NCI-H2107 (cell line): ENCODE measurements at places on chromosomes 5 and 9.

DNA sequence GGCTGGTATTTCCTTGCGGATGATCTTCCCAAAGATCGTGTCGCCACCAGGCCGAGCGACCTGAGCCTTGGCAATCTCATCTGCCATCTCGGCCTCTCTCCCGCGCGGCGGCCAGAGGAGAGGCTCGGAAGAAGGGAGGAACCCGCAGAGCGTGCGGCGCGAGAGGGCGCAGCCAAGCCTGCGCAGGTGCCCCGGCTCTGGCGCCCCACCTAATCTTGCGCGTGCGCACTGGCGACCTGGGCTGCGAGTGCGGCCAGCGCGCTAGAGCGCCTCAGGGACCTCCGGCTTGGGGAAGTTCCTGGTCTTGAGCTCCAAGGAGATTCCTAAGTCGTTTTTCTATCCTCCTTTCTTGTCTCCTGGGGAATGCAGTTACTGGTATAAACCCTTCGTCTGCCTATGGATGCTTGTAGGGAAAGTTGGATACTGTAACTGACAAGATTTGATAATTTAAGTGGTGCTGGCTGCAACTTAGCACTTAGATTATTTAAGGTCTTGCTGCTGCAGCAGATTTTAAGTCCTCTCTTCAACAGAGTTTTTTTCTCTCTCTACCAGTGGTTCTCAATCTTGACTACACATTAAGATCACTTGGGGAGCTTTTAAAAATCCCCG lies at the start of gene HINT1:
Gene HINT1 (minus strand): TSS at position 138 of the 609 bp plus-strand sequence. CDS start 51 bp downstream, at position 87.
- DNase-seq: peak; percentile 72

DNA sequence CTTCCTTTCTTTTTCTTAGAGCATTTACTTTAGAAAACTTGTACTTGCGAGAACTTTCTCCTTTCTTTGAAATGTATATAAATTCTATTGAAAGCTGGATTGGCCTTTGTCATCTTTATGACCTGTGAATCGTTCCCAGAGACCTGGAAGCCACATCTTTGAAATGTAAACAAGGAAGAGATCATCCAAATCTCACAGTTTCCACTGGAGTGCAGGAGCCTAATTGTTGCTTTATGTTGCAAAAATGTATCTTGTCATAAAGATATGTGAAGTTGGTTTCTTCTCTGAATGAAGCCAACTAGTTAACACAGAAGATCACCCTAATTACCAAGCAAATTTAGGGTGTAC lies 1101.8 kb downstream of the TAF11L14 start:
- no peak for DNase-seq

DNA sequence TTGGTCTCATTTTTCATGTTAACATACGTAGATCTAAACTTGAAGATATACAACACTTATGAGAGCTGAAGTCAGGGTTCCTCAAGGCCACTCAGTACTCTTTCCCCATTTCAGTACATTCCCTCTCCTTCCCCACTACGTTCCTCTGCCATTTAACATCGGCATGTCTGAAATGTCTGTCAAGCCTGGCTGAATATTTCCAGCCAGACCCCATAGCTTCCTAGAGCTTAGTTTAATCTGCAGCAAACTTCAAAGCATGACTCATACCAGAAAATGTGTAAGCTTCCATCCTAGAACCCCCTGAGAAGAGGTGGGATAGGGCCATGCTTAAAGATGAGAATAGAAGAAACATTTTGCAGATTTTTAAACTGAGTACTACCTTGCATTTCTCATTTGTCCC lies 6.2 kb downstream of the GZMA start:
- no peak for DNase-seq

- no peak for DNase-seq
Measured at GRCh38 chr9:110640736-110641135, 27.9 kb upstream of the MUSK start.

DNA sequence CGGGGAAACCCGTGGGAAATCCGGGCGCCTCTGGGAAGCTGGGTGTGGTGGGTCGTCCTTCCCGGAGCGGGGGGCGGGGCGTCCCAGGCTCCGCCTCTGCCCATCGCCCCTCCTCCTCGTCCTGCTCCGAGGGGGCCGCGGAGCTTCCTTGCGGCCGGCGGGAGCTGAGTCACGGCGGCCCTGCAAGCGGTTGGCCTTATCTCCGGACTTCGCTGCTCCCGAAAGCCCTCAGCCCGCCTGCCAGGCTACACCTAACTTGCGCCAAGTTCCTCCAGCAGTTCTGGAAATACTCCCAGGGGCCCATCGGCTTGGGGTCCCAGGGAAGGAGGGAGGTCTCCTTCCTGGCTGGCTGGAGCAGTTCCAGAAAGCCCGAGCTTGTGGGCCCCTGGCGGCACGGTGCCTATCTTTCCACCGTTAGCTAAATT lies 54.1 kb upstream of the CDKN2AIPNL start:
- peak; percentile 14 for DNase-seq

GRCh38 chr9:87595610-87596009 lies 97.9 kb downstream of the DAPK1 start:
- DNase-seq: no peak

DNA sequence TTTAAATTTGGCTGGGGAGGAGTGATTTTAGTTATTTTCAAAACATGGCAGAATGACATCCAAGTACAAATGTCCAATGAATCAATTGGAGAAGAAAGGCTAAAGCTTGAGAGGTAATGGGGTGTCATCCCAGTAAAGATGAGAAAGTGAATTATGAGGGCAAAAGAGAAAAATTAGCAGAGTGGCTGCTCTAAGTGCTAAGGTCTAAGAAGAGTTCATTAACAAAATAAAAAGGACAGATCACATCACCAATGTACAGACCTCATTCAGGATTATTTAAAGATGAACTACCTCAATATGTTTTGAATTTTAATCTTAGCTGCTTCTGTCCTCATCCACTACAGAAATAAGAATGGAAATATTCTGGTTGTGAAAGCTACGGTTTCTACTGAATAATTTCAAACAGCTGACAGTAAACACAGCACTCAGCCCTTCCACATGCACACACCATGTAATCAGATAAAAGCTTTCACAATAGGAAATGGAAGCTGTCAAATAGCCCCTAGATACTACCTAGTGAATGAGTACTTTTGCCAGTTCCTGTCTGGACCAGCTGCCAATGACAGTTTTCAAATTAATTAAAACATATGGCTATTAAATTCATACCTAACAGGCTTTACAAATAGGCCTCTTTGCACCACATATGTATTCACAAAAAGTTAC lies 171.5 kb downstream of the SSBP2 start:
- DNase-seq: no peak

DNA sequence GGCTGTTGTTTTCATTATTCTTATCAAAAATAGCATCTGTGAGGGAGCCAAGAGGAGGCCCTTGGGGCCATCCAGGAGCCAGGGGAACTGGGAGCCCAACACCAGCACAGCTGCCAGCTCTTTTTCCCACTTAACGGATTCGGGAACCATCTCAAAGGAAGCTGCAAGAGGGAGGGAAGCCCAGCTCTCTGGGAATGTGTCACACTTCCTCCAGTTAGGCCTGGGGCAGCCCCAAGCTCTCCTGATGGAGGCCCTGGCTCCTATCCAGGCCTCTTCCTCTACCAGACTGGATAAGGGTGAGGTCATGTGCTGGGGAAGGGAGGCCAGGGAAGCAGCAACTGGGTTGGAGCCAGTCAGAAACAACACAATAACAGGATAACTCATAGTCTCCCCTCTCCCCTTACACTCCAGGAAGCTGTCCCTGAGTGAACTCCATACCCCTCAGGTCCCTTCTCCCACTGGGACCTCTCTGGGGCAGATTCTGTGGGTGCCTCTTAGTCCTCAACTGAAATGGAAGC lies 12.7 kb downstream of the CSF2 start:
- DNase-seq: no peak

DNA sequence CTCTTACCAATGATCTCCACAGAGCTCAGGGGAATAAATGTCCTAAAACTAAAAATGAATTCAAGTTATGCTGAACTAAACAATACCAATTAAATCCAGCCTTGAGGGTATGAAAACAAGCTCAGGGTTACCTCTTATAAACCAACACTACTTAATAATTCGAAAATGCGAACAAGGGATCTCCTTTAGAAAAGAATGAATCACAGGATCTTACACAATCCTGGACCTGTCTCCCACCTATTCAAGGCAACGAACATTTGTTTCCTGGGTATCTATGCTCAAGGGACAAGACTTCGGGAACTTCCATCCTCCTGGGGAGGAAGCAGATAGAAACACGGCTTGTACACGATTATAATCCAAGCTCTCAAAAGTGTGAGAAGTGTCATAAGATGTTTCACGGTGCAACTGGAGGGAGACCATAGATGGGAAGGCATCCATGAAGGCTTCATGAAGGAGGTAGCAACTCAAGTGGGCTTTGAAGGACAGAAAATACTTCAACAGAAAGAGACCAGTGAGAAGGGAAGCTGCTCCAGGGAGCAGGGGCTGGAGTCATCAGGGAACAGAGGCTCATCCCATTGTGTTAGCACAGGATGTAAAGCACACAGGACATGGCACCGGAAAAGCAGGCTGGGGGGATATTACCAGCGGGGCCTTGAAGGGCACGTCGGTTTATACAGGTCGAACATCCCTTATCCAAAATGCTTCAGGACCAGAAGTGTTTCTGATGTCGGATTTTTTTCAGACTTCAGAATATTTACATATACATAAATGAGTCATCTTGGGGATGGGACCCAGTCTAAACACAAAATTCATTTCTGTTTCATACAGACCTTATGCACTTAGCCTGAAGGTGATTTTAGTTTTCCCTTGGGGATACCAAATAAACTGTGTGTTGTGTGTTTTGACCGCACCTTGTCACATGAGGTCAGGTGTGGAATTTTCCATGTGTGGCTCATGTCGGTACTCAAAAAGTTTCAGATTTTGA lies 87.4 kb downstream of the TLE1 start:
- no peak for DNase-seq

DNA sequence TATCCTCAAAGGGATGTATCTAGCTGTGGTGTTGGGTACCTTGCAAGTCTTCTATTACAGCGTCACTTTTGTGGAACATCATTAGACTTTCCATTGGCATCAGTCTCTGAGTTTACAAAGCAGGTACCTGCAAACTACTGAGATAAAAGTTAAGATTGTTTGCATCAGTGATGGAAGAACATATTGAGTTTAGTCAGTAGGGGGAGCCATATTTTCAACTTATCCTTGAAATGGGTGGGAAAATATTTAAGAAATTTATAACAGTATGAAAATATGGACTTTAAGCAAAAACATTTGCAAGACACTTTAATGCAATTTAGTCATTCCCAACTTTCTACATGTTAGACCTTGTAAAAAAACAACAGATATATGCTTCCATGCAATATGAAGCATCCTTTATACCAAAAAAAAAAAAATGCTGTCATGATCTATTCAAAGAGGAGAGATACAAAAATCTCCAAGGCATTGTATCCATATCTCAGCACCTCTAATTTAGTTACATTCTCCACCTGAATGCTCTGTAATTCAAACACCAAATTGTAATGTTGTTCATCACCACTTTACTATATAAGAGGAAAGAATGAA lies 98.6 kb upstream of the ADAMTS19 start:
- DNase-seq: no peak

GRCh38 chr5:109299557-109299956 lies 110.2 kb downstream of the PJA2 start:
- peak; percentile 8 for DNase-seq
